ENCODE measurements at places on chromosomes 12 and 14. TPM values are rescaled to one million over a fixed set of nuclear protein-coding genes. Genes with fewer than 3 reads are reported as not detected.

DNA sequence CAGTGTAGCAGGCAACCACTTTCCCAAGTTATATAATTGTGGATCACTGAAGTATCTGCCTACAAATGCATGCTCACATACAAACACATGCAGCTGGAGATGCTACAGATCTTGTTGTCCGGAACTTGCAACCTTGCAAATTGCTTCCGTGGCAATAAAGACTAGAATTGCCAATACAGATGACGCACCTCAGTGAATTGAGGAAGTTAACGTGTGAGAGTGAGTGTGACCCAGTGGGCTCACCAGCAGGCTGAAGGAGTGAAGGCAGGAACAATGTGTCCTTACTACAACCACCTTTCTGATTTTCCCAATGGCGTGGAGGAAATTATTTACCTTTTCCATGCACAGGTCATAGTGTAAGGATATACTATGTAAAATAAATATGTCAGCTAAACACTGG, 89.4 kb upstream of the GRIP1 start:
- H3K36me3 ChIP-seq = no peaks in the 10 kb centered on the region
- no peak overlapping the region for H3K27ac ChIP-seq

- H3K4me3 ChIP-seq = no peak overlapping the region
- DNase-seq = no peak
- H3K4me1 ChIP-seq = peaks cover 5% of the 10 kb centered on the region
- H3K36me3 ChIP-seq = no peaks in the 10 kb centered on the region
- no peaks in the 10 kb centered on the region for H3K27me3 ChIP-seq
Observed at GRCh38 chr12:93762059-93762719, 85.0 kb downstream of the CRADD start.

DNA sequence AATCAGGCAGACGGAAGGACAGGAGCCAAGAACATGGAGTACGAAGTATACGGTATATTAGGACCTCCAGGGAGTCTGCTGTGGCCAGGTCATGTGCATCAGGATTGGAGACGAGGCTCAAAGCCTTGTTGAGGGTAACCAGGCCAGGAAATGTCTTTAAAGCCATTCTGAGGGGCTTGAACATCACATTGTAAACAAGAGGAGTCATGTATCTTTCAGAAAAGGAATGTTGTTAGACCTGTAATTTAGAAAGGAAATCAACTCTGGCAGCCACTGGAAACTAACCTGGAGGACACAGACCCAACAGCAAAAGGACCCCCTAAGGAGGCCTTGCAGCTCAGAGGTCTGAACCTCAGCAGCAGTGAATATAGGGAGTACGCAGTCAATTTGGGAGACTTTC, 7.5 kb downstream of the MAP3K9 start:
- H3K4me3 ChIP-seq = no peak overlapping the region
- H3K4me1 ChIP-seq = no peaks in the 10 kb centered on the region
- H3K27ac ChIP-seq = no peak overlapping the region
- H3K36me3 ChIP-seq = peaks cover 10% of the 10 kb centered on the region
- no peak for DNase-seq

DNA sequence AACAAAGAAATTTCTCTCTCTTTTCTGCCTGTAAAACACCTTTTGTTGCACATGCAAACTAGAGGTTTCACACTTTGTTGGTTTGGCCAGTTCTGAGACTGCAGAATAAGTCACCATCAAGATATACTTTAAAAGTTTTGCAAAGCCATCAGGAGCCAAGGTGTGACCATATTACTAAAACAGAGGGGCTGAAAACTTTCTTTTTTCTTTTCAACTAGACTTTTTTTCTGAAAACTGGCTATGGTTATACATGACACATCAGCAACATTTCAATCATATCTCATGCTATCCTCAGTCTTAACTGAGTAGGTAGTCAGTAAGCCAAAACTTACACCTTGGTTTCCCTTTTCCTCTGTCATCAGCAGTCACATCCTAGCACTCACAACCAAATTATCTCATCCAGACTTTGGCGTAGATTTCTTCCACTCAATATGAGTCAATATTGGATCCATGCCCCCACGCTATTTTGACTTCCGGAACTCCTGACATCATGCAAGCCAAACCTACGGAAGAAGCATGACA, 4.1 kb upstream of the IFNG start:
- no peak for DNase-seq
- no peak overlapping the region for H3K4me3 ChIP-seq
- H3K27ac ChIP-seq = no peak overlapping the region
- no peaks in the 10 kb centered on the region for H3K27me3 ChIP-seq
- H3K36me3 ChIP-seq = no peaks in the 10 kb centered on the region

DNA sequence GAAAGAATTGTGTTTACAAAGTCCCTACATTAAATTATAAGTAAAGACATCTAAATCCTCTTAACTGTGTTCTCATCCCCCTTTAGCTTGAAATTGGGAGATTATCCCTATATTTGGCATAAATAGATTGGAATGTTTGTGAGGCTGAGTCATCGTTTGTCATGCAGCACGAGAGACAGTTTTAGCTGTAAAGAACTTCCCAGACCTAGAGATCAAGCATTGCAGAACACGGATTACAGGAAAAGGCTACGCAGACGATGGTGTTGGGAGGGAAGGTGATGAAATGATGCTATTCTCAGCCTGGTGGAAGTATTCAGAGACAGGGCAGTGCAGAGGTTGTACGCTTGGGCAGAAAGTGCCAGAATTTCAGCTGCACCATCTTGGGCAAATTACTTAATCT, 93.8 kb downstream of the PTPRB start:
- H3K4me3 ChIP-seq = no peak overlapping the region
- H3K27ac ChIP-seq = no peak overlapping the region
- DNase-seq = no peak

DNA sequence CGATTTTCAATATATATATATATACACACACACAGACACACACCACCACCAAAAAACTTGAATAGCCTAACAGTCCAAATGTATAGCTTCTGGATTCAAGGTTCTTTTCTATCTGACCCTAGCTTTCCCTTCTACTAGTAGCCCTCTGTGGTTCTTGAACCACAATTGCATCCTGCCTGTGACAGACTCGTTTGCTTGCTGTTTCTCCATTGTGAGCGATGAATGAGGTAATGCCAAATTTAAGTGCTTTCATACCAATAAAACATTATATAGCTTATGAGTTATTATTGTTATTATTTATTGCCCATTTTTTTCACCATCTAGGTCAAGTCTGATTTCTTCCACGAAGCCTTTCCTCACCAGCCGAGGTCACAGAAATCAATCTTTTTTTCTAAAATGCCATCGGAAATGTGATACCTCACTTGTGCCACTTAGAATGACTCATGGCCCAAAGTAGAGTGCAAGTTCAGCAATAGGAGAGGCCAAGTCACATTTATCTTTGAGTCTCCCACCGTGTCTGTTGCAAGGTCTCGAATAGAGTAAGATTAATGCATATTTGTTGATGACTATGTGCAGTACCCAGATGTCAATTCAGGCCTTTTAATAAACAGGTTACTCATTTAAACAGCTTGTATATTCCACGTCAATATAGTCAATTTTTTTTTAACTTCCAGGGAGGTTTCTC, 1015.8 kb upstream of the SEL1L start:
- no peaks in the 10 kb centered on the region for H3K27me3 ChIP-seq
- H3K4me1 ChIP-seq = no peaks in the 10 kb centered on the region
- DNase-seq = no peak
- H3K36me3 ChIP-seq = no peaks in the 10 kb centered on the region

- DNase-seq = no peak
- no peaks in the 10 kb centered on the region for H3K4me1 ChIP-seq
- no peak overlapping the region for H3K27ac ChIP-seq
- no peaks in the 10 kb centered on the region for H3K27me3 ChIP-seq
- no peaks in the 10 kb centered on the region for H3K36me3 ChIP-seq
Observed at GRCh38 chr12:109192358-109192757, 76.0 kb downstream of the ACACB start.

DNA sequence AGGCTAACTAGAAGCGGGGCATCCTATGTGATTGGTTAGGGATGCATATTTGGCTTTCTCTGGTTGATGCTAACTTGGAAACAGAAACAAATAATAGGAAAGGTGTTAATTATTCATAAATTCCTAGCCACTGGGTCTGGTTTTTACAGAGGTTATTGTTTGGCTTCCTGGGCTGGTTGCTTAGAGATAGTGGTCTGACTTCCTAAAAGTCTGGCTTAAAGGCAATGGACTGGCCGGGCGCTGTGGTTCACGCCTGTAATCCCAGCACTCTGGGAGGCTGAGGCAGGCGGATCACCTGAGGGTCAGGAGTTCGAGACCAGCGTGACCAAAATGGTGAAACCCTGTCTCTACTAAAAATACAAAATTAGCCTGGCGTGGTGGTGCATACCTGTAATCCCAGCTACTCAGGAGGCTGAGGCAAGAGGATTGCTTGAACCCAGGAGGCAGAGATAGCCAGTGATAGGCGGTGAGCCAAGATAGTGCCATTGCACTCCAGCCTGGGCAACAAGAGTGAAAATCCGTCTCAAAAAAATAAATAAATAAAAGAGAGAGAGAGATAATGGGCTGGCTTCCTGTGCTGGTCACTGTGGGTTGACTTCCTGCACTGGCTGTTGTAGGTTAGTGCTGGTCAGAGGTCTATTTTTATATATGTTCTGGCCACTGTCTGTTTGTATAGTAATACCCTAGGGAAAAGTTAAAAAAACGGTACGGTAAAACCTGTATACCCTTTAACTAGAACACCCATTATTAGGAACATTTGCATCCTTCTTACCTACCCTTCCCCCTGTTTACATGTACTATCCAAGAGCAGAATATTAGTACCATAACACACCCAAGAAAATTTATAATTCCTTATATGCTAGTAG, 24.1 kb downstream of the OR6S1 start:
- no peak overlapping the region for H3K4me3 ChIP-seq
- no peaks in the 10 kb centered on the region for H3K36me3 ChIP-seq
- no peak for DNase-seq
- no peaks in the 10 kb centered on the region for H3K4me1 ChIP-seq

DNA sequence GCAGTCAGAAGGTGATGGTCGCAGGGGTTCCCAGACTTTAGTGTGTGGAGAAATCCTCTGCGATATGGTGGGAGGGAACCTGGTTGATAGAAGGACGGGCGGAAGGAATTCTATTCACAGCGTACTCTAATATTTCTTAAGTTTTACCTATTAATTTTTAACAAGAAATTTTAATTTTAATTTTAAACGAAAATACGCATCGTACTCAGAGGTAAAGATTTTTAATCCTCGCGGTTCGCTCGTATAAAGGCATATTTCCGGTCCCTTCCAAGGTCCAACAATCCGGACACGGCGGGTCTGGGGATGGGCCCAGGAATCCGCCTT, 338 bp upstream of the SLC48A1 start:
- H3K27me3 ChIP-seq = peaks cover 23% of the 10 kb centered on the region
- peaks cover 7% of the 10 kb centered on the region for H3K4me1 ChIP-seq
- H3K36me3 ChIP-seq = no peaks in the 10 kb centered on the region
- no peak overlapping the region for H3K27ac ChIP-seq
- DNase-seq = no peak
- H3K4me3 ChIP-seq = peak overlapping the region; percentile 100

- H3K27ac ChIP-seq = no peak overlapping the region
- DNase-seq = no peak
- no peak overlapping the region for H3K4me3 ChIP-seq
- H3K4me1 ChIP-seq = no peaks in the 10 kb centered on the region
- no peaks in the 10 kb centered on the region for H3K27me3 ChIP-seq
- no peaks in the 10 kb centered on the region for H3K36me3 ChIP-seq
Observed at GRCh38 chr12:112810235-112810917, 18.8 kb downstream of the RPH3A start.

GRCh38 chr14:35287431-35288013, 4.7 kb upstream of the PSMA6 start:
- no peak overlapping the region for H3K4me3 ChIP-seq
- H3K27ac ChIP-seq = no peak overlapping the region
- DNase-seq = no peak
- no peaks in the 10 kb centered on the region for H3K36me3 ChIP-seq

- no peak for DNase-seq
- peaks cover 4% of the 10 kb centered on the region for H3K36me3 ChIP-seq
- no peaks in the 10 kb centered on the region for H3K27me3 ChIP-seq
- no peak overlapping the region for H3K4me3 ChIP-seq
Observed at GRCh38 chr14:71739273-71739990, 192.8 kb upstream of the RGS6 start.

- no peaks in the 10 kb centered on the region for H3K4me1 ChIP-seq
- H3K27ac ChIP-seq = no peak overlapping the region
- no peak for DNase-seq
- no peaks in the 10 kb centered on the region for H3K27me3 ChIP-seq
- no peak overlapping the region for H3K4me3 ChIP-seq
- H3K36me3 ChIP-seq = no peaks in the 10 kb centered on the region
Observed at GRCh38 chr12:98983647-98984046, 338.6 kb downstream of the APAF1 start.

DNA sequence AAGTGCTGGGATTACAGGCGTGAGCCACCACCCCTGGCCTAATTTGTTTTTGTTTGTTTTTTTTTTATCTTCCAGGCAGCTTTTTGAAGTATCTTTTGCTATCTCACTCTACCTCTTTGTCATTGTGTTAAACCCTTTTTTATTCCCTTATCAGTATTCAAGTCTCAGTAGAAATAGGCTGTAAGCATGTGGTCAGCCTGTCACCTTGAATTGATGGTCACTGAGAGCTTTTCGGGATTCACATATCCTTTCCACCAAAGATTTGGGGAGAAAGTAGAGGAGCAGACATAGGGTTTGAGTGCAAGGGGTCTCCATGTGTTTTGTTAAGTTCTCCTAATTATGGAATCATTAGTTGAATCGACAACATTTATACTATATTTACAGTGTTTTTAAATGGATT, 36.4 kb downstream of the TMPO start:
- peaks cover 33% of the 10 kb centered on the region for H3K36me3 ChIP-seq
- H3K27me3 ChIP-seq = no peaks in the 10 kb centered on the region
- no peak overlapping the region for H3K27ac ChIP-seq
- DNase-seq = no peak
- H3K4me3 ChIP-seq = no peak overlapping the region
- no peaks in the 10 kb centered on the region for H3K4me1 ChIP-seq

GRCh38 chr12:452667-453210, 7.0 kb upstream of the B4GALNT3 start:
- H3K4me3 ChIP-seq = no peak overlapping the region
- no peaks in the 10 kb centered on the region for H3K36me3 ChIP-seq
- peaks cover 6% of the 10 kb centered on the region for H3K27me3 ChIP-seq
- peaks cover 5% of the 10 kb centered on the region for H3K4me1 ChIP-seq

DNA sequence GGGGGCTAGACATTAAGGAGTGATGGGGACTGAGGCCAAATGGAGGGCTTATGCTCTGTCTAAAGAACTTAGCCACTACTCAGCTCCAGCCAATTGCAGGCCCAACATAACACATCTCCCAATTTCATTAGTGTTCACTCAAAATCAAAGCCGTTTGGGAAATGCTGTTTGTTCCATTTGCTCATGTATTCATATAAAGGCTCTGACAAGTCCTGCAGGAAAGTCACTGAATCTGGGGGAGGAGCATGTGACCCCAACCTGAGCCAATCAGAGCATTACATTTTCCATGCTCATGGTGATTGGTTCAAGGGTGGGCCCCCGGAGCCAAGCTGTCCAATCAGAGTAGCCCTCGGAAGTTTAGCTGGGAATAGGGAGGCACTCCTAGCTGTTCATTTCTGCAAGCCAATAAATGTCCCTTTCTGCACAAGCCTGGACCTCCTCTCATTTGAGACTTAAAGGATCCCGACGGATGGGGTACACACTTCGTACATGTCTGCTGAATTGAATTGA, 20.9 kb downstream of the SDSL start:
- no peaks in the 10 kb centered on the region for H3K27me3 ChIP-seq
- H3K4me3 ChIP-seq = no peak overlapping the region
- H3K36me3 ChIP-seq = no peaks in the 10 kb centered on the region
- H3K4me1 ChIP-seq = no peaks in the 10 kb centered on the region

RNASE3 gene
- not detected for total RNA-seq

CCT2 gene
- total RNA-seq = 516 TPM

LPAR5 gene
- total RNA-seq = 0.04 TPM

CLBA1 gene
- 8.5 TPM for total RNA-seq

SCN8A gene
- 14.2 TPM for total RNA-seq

NID2 gene
- total RNA-seq = 22.0 TPM

ART4 gene
- not detected for total RNA-seq

DNAH10 gene
- 0.26 TPM for total RNA-seq
